ENCODE measurements at places on chromosomes 13 and 19. TPM values are rescaled to one million over a fixed set of nuclear protein-coding genes. Genes with fewer than 3 reads are reported as not detected.

The APOC1 gene
- total RNA-seq, result 1.9 TPM

The TEAD2 gene
- total RNA-seq, result 49.7 TPM

The ZNF878 gene
- 0.67 TPM for total RNA-seq

The ZNF836 gene
- total RNA-seq, result 9.9 TPM

The ZNF568 gene
- 5.7 TPM for total RNA-seq

The LRRC4B gene
- total RNA-seq, result 9.3 TPM

DNA sequence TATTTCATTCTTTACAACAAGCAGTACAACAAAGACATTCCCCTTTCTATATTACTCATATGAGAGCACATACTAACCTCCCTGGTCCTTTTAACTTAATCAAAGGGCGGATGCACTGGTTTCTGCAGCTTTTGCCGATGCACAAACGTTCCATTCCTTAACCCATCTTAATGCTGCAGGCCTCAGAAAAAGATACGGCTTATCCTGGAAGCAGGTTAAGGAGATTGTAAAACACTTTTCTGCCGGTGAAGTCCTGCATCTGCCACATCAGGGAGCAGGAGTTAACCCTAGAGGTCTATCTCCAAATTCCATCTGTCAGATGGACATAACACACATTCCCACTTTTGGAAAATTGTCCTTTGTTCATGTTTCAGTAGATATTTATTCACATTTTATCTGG lies 11.5 kb upstream of the ZNF814 start:
- DNase-seq, result no peak

- DNase-seq, result no peak
Observed at GRCh38 chr13:23443878-23444277, 10.4 kb upstream of the SACS start.

DNA sequence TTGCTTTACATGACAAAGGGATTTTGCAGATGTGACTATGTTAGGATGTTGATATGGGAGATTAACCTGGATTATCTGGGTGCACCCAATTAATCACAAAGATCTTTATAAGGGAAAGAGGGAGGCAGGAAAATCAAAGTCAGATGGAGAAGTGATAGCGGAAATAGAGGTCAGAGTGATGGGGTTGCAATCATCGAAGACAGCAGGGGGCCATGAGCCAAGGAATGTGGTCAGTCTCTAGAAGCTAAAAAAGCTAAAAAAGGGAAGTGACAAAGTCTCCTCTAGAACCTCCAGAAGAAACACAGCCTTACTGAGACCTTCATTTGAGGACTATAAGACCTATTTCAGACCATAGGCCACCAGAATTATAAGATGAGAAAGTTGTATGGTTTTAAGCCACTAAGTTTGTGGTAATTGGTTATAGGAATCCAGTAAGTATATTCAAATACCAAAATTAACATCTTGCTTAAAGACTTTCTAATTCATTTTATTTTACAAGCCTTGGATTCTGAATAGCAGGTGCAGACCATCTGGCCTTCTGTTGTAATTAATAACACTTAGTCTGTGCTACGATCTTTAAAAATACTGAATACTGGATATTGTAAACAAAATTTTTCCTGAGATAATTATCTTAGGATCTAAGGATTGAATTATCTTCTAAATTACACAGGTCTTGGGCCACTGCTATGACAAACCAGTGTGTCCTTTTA lies 493.4 kb upstream of the PCDH20 start:
- no peak for DNase-seq

DNA sequence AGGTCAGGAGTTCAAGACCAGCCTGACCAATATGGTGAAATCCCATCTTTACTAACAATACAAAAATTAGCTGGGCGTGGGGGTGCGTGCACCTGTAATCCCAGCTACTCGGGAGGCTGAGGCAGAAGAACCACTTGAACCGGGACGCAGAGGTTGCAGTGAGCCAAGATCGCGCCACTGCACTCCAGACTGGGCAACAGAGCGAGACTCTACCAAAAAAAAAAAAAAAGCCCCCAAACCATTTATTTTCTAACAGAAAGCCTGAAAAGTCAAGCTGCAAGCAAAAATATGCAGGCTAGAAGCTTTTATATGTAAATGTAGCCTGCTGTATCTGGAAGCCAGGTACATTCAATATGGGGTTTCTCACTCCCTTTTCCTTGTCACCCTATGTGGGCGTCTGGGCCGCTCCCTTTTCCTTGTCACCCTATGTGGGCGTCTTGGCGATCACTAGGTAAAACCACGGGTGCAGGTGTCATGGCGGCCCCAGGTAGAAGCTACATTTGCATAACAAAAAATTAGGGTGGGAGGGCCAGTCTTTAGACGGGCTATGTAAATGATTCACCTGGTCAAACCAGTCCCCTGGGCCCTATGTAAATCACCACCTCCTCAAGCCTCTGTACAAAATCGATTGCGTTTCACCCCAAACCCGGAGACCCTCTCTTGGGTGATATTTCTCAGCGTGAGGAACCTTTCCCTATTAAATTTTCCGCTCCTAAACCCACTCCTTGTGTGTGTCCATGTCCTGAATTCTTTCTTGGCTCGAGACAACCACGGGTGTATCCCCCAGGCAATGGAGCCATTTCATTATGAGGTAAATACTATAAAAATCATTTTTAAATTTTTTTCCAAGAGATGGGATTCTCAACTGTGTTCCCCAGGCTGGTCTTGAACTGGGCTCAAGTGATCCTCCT lies 2.1 kb downstream of the TRIM13 start:
- DNase-seq, result no peak

- DNase-seq, result no peak
Observed at GRCh38 chr13:94568443-94568842, 27.5 kb downstream of the TGDS start.

GRCh38 chr13:45403081-45403480 lies 15.1 kb downstream of the SLC25A30 start:
- DNase-seq, result no peak

GRCh38 chr13:106109391-106109791 lies 426.1 kb downstream of the EFNB2 start:
- no peak for DNase-seq

- no peak for DNase-seq
Observed at GRCh38 chr13:36418022-36418805, 14.1 kb upstream of the CCNA1 start.

DNA sequence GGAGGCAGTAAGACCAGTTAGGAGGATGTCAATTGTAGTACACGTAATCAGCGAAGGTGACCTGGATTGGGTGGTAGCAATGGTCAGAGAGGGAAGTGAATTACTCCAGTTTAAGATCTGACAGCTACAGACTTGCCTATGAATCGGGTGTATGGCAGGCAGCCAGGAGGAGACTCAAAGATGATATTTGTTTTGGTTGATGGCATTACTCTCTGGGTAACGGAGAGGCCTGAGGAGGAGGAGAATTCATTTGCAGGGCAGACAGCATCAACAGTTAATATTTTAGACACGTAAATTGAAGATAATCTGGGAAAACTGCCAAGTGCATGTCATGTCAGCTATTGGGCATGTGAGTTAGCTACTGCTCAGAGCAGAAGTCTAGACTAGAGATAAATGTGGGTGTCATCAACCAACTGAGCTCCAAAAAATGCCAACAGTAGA lies 109.2 kb downstream of the SGCG start:
- DNase-seq, result no peak
